Stimulated activated CD4-positive, alpha-beta T cell treated with anti-CD3 and anti-CD28 coated beads, Interleukin-15, amount 100 ng/mL, for 1 hour (primary cell): ENCODE measurements at places on chromosomes 4 and X.

DNA sequence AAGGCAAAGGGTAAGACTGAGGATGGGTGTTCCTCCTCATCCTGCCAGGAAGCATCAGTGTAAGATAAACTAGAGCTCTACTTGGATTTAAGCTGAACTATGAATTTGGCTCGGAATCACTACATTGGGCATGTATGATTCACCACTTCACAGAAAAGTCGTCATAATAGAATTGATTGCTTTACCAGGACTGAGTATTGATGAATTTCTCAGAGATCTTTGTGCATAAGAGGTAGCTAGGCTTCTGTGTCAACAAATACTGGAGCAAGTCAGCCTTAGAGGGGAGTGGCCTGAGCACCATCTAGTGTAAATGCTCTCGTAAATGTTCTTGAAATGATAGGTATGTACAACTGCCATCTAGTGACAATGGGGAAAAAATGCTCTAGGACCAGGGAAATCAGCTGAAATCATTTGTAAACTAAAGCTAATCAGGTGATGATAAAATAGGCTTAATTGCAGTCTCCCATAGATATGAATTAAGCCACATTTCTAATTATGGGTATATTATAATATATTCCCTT is 309.5 kb upstream of the FMR1 start:
- DNase-seq: no peak

- DNase-seq: no peak
These were observed 171.1 kb downstream of the SCFD2 start for GRCh38 chr4:53194727-53195126.

GRCh38 chr4:18105030-18106011 is 83.8 kb upstream of the LCORL start:
- no peak for DNase-seq

GRCh38 chr4:25144870-25145481 is 15.3 kb downstream of the SEPSECS start:
- DNase-seq: no peak

DNA sequence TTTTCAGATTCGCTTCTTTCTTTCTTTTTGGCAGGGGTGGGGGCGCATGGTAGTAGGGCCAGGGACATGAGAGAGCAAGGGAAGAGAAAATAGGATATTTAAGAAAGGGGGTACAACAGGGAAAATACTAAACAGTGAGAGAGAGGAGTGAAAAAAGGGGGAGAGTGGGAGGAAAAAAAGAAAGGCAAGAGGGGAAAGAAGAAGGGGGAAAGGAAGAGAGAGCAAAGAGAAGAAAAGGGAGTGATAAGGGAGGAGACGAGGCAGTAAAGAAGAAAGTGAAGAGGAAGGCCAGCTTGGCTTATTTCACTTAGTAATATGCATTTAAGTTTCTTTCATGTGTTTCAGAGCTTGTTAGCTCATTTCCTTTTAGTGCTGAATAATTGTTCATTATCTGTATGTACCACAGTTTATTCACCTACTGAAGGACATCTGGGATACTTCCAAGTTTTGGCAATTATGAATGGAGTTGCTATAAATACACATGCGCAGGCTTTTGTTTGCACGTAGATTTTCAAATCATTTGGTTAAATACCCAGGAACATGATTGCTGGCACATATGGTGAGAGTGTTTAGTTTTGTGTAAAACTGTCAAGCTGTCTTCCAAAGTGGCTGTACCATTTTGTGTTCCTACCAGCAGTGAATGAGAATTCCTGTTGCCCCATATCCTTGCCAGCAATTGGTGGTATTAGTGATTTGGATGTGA is 37.3 kb downstream of the CASP6 start:
- DNase-seq: no peak

DNA sequence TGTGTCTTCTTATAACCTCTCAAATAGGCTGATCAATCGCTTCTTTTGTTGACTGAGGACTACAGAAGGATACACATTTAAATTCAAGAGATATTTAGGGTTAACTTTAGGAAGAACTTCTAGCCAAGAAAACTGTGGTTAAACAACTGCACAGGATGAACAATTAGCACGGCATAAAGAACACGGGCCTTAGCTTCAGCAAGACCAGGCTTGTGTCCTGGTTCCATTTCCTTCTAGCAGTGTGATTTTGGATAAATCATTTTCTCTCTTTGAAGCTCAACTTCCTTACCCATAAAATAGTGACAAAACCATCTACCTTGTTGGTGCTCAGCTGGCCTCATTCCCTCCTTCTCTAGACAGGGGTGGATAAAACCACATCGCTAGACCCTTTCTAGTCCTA is 117.6 kb downstream of the TSPAN5 start:
- no peak for DNase-seq

GRCh38 chr4:60617731-60618130 is 582.4 kb upstream of the ADGRL3 start:
- DNase-seq: no peak

DNA sequence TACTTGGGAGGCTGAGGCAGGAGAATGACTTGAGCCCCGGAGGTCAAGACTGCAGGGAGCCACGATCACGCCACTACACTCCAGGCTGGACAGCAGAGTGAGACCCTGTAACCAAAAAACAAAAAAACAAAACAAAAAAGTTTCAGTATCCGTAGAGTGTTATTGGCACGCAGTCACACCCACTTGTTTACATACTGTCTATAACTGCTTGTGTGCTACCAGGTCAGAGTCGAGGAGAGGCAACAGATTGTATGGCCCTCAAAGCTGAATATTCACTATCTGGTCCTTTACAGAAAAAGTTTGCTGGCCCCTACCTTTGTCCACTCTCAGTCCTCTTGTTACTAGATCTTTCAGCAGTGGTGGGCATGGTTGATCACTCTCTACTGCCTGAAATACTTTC is 8.2 kb upstream of the CD99L2 start:
- no peak for DNase-seq

- no peak for DNase-seq
These were observed 2.3 kb upstream of the BTC start for GRCh38 chr4:74796631-74797030.

DNA sequence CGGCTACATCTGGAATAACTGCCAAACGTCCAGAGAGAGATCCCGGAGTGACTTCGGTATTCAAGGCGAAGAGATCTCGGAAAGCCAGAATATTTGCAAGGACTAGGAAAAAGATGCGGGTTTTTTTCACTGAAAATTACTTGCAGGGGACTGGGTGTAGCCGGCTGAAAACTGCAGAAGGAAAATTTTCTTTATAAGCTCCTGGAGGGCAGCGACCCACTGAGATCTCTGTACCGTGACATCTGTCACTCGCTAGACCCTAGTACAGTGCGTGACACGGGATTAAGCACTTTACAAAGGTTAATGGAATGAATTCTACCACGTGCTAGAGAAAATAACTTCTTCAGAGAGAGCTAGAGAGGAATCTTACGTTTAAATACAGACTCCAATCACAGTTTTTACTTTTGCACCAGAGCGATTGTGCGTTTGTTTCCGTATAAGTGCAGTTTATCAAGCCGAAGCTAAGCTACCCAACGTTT is 1.1 kb upstream of the LCORL start:
- DNase-seq: no peak

- no peak for DNase-seq
These were observed 52.9 kb downstream of the TRMT44 start for GRCh38 chr4:8493484-8493883.

DNA sequence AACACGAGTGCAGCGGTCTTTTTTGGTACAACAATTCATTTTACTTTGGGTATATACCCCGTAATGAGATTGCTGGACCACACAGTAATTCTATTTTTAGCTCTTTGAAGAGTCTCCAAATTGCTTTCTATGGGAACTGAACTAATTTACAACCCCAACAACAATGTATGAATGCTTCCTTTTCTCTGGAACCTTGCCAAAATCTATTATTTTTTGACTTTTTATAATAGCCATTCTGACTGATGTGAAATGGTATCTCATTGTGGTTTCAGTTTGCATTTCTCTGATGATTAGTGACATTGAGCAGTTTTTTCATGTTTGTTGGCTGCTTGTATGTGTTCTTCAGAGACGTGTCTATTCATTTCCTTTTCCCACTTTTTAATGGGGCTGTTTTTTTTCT is 240.8 kb downstream of the STK32B start:
- DNase-seq: no peak

GRCh38 chrX:27057883-27058282 is 405.3 kb downstream of the PPP4R3C start:
- no peak for DNase-seq

DNA sequence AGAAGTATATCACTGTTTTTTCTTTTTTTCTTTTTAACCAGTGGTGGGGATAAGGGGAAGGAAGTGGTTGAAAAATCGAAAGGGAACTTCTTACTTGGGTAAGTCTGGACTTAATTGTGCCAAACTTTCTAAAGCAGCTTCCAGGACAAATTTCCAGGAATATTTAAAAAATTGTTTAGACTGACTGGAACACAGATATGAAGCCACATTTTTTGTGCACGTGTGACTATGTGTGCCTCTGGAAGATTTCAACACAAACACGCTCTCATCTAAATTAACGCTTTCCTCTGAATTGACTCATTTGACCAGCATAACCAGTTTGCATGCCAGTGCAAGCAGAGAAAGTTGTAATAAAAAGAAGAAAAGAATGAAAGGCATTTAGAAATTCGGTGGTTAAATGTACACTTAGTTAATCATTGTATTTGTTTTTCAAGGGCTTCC is 18.8 kb upstream of the YTHDC1 start:
- DNase-seq: no peak

DNA sequence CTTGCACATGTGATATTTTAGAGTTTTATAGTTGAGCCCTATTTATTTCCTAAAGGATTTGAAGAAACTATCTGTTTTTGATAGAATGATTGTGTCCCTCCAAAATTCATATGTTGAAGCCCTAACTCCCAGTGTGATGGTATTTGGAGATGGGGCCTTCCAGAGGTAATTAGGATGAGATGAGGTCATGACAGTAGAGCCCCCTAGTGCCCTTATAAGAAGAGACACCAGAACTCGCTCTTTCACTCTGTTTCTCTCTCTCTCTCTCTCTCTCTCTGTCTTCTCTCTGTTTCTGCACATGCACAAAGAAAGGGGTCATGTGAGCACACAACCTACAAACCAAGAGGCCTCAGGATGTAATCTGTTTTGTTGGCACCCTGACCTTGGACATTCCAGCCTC is 921.9 kb upstream of the DIAPH2 start:
- DNase-seq: no peak

GRCh38 chrX:85243761-85244449 is at the start of the genes SATL1 and ZNF711:
Gene SATL1, minus strand, starts transcription at chrX:85243779. Its CDS starts 134,811 bp downstream, at chrX:85108968.
Gene ZNF711, plus strand, starts transcription at chrX:85243991. Its CDS starts 3,582 bp downstream, at chrX:85247573.
- DNase-seq: no peak

GRCh38 chr4:113977526-113977855 is 2.0 kb downstream of the ARSJ start:
- DNase-seq: no peak

DNA sequence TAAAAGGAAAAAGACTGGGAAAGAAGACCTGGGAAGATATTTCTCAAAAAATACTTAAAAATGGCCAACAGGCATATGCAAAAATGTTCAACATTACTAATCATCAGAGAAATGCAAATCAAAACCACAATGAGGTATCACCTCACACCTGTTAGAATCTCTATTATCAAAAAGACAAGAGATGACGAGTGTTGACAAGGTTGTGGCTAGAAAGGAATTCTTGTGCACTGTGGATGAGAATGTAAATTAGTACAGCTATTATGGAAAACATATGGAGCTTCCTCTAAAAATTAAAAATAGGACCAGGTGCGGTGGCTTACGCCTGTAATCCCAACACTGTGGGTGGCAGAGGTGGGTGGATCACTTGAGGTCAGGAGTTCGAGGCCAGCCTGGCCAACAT is 50.0 kb downstream of the C4orf46 start:
- no peak for DNase-seq

GRCh38 chr4:52595001-52595400 is 64.1 kb downstream of the USP46 start:
- no peak for DNase-seq

DNA sequence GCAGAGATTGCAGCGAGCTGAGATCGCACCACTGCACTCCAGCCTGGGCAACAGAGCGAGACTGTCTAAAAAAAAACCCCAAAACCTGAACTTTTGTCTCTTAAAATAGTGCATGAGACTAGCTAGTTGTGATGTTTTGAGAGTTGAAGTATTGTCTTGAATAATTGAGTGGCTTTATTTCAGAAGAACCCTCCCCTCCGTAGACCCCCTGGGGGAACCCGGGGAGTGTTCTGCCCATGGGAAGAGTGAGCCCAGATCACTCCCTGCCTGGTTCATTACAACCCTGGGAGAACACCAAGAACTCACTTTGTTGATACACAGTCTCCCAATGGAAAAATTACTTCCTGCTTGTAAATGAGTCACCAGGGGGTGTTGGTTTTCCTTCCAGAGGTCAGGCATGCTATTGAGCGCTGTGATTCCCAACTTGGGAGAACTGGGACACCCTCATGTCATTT is 65.3 kb upstream of the SHISA3 start:
- no peak for DNase-seq

GRCh38 chr4:76087007-76087769 is 12.7 kb downstream of the ART3 start:
- no peak for DNase-seq

DNA sequence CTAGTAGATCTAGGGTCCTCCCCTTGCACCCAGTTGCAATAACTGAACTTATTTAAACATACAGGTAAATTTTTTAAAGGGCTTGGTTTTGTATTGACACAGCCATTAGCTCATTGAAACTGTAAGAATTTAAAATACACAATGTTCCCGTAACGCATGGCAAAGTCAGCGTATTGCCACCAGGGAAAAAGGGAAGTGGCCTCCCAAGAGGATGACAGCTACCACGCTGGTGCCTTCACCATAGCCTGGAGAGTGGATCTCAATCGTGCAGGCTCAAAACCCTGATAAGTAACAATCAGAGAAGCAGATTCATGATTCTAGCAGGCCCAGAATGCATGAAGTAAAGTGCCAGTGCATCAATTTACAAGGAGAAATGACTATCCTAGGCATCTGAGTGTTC is 49.4 kb upstream of the RELL1 start:
- no peak for DNase-seq
